ENCODE measurements at places on chromosomes 2 and 18.

DNA sequence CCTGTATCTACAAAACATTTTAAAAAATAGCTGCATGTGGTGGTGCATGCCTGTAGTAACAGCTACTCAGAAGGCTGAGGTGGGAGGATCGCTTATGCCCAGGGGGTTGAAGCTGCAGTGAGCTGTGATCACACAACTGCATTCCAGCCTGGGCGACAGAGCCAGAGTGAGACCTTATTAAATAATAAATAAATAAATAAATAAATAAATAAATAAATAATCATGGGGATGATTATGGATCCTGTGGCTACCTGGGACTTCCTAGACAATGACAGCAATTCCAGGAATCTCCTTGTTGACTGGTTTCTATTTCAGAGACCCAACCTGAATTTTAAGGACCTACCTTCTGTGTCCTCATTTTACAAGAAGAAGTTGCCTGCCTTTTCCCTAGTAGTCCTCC lies 91.5 kb downstream of the KCTD18 start:
- DNase-seq: no peak

DNA sequence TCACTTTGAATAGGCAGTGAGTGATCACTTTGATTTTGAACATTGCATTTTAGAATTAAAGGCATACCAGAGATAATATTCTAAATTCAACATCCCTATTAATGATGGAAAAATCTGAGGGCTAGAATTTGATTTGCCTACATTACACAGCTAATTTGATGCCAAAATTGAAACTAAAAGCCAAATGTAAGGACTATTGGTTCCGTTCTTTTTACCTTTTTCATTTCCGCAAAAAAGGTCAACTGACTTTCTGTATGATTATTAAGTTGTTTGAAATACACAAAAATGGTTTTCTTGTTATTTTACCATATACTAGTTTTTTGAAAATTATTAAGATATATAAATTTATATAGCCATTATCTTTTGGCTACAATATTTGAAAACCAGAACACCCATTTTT lies 117.5 kb downstream of the SCN3A start:
- no peak for DNase-seq

DNA sequence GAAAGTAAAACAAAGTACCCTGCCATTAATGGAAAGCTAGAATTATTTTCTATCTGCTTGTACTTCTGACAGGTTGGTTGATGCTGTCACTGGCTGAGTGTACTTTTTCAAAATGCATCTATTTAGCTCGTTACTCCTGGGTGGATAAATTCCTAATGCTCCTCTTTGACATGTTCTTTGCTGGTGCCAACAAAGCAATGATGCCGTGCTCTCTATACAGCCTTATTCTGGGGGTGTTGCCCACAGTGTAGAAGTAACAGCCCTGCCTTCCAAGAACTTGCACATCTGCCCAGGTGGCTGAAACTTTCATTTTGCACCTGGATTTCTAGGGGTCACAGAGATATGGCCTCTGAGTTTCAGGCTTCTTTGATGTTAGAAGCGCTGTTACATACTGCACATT lies 132.4 kb downstream of the SLC4A3 start:
- no peak for DNase-seq

GRCh38 chr2:205175831-205176230 lies 506.5 kb upstream of the NRP2 start:
- no peak for DNase-seq

- DNase-seq: no peak
These were observed 112.3 kb downstream of the COLEC12 start for GRCh38 chr18:388200-388599.

Data from stimulated activated CD8-positive, alpha-beta memory T cell treated with anti-CD3 and anti-CD28 coated beads, Interleukin-2, amount 100 ng/mL, for 48 hours (primary cell).